Spleen (tissue), 13 donors: ENCODE measurements at places on chromosomes 6 and 20. TPM values are rescaled to one million over a fixed set of nuclear protein-coding genes. Genes with fewer than 3 reads are reported as not detected.

GRCh38 chr6:44401138-44401537 is 13.6 kb downstream of the CDC5L start:
- no peaks in the 10 kb centered on the region for H3K27me3 ChIP-seq
- no peak overlapping the region for H3K27ac ChIP-seq
- DNase-seq: no peak
- no peak overlapping the region for H3K4me3 ChIP-seq
- peaks cover 66% of the 10 kb centered on the region for H3K36me3 ChIP-seq
- H3K4me1 ChIP-seq: no peaks in the 10 kb centered on the region

GRCh38 chr6:147322299-147323162 is 118.3 kb downstream of the STXBP5 start:
- H3K27me3 ChIP-seq: no peaks in the 10 kb centered on the region
- H3K4me3 ChIP-seq: peak overlapping the region; percentile 58
- H3K27ac ChIP-seq: peak overlapping the region; percentile 91
- no peak for DNase-seq
- peaks cover 45% of the 10 kb centered on the region for H3K36me3 ChIP-seq

- H3K27me3 ChIP-seq: peaks cover 17% of the 10 kb centered on the region
- H3K4me3 ChIP-seq: no peak overlapping the region
- no peak overlapping the region for H3K27ac ChIP-seq
- H3K36me3 ChIP-seq: no peaks in the 10 kb centered on the region
- H3K4me1 ChIP-seq: no peaks in the 10 kb centered on the region
- no peak for DNase-seq
These were observed 163.5 kb upstream of the CDYL start for GRCh38 chr6:4612636-4613171.

DNA sequence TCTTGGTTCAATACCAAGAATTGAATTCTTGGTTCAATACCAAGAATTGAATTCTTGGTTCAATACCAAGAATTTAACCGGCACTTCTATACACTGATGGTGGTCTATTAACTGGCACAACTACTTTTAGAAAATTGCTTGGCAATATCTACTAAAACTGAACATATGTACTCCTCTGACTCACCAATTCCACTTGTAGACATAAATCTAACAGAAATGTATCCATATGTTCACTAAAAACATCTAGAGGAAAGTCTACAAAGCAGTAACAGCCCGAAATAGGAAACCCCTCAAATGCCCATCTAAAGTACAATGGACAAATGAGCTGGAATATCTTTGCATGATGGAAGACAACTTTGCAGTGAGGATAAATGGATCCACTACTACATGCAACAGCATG is 71.9 kb downstream of the KIF16B start:
- DNase-seq: no peak
- no peak overlapping the region for H3K27ac ChIP-seq
- no peaks in the 10 kb centered on the region for H3K27me3 ChIP-seq
- H3K36me3 ChIP-seq: no peaks in the 10 kb centered on the region
- no peak overlapping the region for H3K4me3 ChIP-seq
- H3K4me1 ChIP-seq: no peaks in the 10 kb centered on the region

DNA sequence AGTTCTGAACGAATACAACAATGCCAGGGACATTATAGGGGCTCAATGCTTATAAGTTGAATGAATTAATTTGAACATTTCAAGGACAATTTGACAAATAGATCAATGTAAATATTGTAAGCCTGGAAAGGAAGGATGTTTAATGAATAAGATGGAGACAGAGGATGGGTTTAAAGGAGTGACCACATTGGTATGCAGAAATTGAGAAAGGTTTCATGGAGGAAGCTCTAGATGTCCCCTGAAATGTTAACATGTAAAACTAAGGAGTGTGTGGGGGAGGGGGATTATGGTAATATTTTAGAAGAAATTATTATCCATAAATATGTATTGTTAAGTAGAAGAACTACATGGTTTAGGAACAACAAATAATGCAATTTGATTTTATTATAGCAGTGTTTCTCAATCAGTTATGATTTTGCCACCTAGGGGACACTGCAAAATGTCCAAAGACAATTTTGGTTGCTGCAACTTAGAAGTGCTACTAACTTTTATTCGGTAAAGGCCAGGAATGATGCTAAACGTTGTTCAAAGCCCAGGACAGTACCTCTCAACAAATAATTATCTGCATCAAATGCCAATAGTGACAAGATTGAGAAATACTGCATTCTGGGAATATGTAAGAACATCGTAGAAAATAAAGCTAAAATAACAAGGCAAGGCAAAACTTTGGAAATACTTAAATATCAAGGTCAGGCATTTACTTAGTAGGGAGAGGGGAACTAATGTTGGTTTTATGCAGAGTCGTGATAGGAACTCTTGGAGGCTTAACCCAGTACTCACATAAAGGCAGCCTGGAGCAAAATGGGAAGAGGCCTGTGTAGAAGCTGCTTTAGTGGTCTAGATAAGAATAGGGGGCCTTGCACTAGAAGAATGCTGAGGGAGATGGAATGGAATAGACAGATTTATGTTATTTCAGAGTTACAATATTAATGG is 686.9 kb upstream of the CITED2 start:
- no peak overlapping the region for H3K4me3 ChIP-seq
- no peaks in the 10 kb centered on the region for H3K4me1 ChIP-seq
- H3K36me3 ChIP-seq: no peaks in the 10 kb centered on the region

DNA sequence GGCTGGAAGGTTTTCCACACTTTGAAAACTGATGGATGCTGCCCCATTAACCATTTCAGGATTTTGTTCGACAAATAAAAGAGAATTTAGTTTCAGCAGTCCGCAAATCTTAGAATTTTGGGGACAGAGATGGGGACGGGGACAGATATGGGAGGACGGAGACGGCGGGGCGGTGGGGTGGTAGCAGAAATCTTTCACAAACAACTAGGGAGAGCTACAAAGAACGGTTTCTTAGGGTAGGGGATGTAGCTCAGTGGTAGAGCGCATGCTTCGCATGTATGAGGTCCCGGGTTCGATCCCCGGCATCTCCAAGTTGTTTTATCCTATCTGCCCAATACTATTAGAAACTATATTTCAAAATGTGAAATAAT is 15.1 kb downstream of the HMGN4 start:
- peaks cover 15% of the 10 kb centered on the region for H3K4me1 ChIP-seq
- DNase-seq: peak; percentile 85
- no peaks in the 10 kb centered on the region for H3K27me3 ChIP-seq
- peak overlapping the region; percentile 41 for H3K4me3 ChIP-seq
- no peaks in the 10 kb centered on the region for H3K36me3 ChIP-seq
- peak overlapping the region; percentile 82 for H3K27ac ChIP-seq

DNA sequence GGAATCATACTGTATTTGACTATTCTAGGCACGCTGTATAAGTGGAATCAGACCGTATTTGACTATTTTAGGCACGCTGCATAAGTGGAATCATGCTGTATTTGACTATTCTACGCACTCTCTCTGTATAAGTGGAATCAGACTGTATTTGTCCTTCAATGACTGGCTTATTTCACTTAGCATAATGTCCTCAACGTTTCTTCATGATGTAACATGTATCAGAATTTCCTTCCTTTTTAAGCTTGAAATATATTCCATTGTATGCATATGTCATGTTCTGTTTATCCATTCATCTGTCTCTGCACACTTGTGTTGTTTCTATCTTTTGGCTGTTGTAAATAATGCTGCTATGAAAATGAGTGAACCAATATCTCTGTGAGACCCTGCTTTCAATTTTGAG is 5.7 kb downstream of the CCDC170 start:
- peaks cover 12% of the 10 kb centered on the region for H3K4me1 ChIP-seq
- peaks cover 15% of the 10 kb centered on the region for H3K27me3 ChIP-seq
- no peak for DNase-seq
- no peak overlapping the region for H3K4me3 ChIP-seq

DNA sequence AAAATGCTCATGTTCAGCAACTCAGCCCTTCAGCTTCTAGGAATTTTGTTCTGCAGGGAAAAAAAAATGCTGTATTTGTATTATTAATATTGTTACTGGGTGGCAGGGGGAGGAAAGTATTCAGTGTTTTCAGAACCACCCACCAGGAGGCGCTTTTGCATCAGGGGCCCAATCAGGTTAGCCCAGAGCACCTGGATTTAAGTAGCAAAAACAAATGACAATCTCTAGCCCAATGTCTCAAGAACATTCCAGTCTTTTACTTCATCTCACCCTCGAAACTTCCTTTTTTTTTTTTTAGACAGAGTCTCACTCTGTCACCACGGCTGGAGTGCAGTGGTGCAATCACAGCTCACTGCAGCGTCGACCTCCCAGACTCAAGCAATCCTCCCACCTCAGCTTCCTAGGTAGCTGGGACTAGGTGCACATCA is 635 bp upstream of the C20orf203 start:
- no peaks in the 10 kb centered on the region for H3K36me3 ChIP-seq
- H3K27me3 ChIP-seq: no peaks in the 10 kb centered on the region
- H3K4me1 ChIP-seq: peaks cover 25% of the 10 kb centered on the region
- H3K27ac ChIP-seq: no peak overlapping the region

DNA sequence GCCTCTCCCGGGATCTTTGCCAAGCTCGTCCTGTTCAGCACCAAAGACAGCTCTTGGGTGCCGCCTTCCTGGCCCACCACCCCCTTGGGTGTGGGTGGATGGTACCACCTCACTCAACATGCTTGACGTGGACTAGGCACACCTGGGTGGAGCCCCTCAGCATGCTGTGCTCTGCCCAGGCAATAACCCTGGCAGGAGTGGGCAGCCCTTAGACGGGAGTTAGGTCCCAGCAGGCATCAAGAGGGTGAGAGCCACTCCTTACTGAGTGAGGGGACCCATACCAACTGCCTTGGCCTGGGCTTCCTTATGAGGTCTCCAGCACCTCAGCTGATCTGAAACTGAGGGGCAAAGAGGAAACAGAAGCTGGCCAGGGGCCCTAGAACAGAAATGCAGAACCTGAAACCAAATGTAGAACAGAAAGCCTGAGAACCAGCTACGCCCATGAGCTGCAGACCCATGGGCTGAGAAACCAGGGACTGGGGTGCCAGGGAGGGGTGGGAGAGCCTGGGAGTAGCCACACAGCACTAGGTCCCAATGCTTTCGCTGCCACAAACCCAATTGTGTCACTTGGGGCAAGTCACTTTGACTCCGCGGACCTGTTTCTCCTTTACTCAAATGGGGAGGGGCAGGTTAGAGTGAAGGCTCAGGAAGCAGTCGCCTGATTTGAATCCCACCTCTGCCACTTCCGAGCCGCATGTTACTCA is 2.0 kb downstream of the FGD2 start:
- no peaks in the 10 kb centered on the region for H3K27me3 ChIP-seq
- H3K36me3 ChIP-seq: peaks cover 19% of the 10 kb centered on the region
- peaks cover 77% of the 10 kb centered on the region for H3K4me1 ChIP-seq

- no peak overlapping the region for H3K27ac ChIP-seq
- H3K4me3 ChIP-seq: no peak overlapping the region
- peaks cover 2% of the 10 kb centered on the region for H3K27me3 ChIP-seq
- DNase-seq: no peak
These were observed 5.3 kb upstream of the TCP11 start for GRCh38 chr6:35146453-35146852.

DNA sequence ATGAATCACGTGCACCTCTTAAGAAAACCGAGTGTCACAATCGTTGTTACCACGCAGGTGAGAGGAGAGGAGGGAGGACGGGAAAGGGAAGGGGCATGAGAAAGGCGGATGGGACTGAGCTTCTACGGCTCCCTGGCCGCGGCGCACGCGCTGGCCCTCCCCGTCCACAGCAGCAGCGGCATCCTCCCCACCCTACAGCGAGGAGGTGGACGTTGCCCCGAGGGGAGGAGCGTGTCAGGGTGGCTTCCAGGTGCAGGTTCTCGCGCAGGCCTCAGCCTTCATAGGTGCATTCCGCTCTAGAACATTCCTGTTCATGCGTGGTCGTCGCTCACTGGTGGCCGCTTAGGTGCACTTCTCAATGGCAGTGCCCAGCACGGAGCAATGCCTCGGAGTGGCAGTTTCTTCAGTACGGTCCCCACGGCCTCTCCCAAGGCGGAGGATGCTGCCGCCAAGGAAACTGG is 29.7 kb upstream of the AFDN start:
- H3K27me3 ChIP-seq: peaks cover 57% of the 10 kb centered on the region
- DNase-seq: peak; percentile 66
- H3K4me1 ChIP-seq: peaks cover 24% of the 10 kb centered on the region
- no peaks in the 10 kb centered on the region for H3K36me3 ChIP-seq

DNA sequence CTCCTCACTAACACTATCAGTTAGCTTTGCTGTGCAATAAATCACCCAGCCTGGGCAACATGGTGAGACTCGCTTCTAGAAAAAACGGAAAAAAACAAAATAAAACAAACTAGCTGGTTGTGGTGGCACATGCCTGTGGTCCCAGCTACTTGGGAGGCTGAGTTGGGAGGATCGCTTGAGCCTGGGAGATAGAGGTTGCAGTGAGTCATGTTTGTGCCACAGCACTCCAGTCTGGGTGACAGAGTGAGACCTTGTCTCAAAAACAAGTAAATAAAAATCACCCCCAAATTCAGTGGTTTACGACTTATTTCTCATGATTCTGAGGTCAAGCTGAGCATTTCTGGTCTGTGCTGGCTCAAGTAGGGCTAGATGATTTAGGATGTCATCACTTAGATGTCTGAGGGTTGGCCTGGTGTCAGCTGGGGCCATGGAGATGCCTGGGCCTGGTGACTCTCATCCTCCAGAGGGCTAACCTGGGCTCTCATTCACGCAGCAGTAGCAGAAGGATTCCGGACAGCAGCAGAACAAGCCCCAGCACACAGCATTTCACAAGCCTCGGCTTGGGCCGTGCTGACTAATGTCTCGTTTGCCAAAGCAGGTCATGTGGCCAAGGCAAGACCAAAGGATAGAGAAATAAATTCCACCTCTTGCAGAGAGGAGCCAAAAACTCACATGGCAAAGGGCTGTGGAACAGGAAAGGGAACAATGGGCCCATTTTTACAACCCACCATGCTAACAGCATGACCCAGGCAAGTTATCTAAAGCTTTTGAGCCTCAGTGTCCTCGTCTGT is 32.5 kb downstream of the MGME1 start:
- H3K27me3 ChIP-seq: no peaks in the 10 kb centered on the region
- H3K36me3 ChIP-seq: no peaks in the 10 kb centered on the region
- peaks cover 3% of the 10 kb centered on the region for H3K4me1 ChIP-seq

GRCh38 chr6:73826571-73826970 is 130.6 kb downstream of the CD109 start:
- no peak overlapping the region for H3K4me3 ChIP-seq
- H3K27ac ChIP-seq: no peak overlapping the region
- no peak for DNase-seq
- no peaks in the 10 kb centered on the region for H3K36me3 ChIP-seq
- H3K27me3 ChIP-seq: no peaks in the 10 kb centered on the region
- H3K4me1 ChIP-seq: no peaks in the 10 kb centered on the region

DNA sequence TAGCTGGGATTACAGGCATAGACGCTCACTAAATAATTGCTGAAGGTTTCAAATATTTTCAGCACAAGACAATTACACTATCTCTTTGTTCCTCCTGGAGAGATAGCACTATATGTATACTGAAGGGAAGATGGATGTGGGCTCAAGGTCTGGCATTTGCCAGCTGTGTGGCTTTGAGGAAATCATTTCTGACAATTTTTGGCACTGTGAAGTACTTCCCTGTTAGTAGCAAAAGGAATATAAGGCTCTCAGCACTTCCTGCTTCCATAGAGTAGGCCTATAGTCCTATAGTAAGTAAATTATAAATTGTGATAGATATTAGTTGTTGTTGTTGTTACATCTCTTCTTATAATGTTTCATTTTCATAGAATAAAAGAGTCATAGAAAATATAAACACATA is 271.1 kb downstream of the SAMD5 start:
- no peak overlapping the region for H3K27ac ChIP-seq
- no peak for DNase-seq
- no peaks in the 10 kb centered on the region for H3K4me1 ChIP-seq

The PNPLA1 gene
- 0.52 TPM for total RNA-seq

The MEI4 gene
- total RNA-seq: not detected

The PROKR2 gene
- not detected for total RNA-seq

The SRSF12 gene
- total RNA-seq: 0.40 TPM

The C6orf163 gene
- 8.1 TPM for total RNA-seq

The DUSP15 gene
- 2.0 TPM for total RNA-seq
